ENCODE measurements at places on chromosomes 2 and 18. TPM values are rescaled to one million over a fixed set of nuclear protein-coding genes. Genes with fewer than 3 reads are reported as not detected.

Gene GCG
- total RNA-seq = not detected

DNA sequence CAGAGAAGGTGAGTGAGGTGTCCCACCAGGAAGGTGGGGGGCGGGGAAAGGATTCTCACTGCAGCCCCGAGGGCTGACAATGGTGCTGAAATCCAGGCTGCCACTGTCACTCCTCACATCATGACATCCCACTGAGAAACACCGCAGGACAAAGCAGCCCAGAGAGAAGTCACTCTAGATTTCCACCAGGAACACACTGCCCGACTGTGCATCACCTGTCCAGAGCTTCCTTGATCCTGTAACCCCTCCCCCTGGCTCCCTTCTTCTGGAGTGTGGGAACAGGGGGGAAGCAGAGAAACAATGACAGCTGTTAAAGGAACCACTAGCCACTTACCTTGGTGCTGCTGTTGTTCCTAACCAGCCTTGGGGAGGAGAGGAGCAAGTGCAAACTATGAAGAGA, 69.9 kb downstream of the MRO start:
- DNase-seq = no peak

GRCh38 chr2:43358410-43359201, 132.2 kb upstream of the ZFP36L2 start:
- peak; percentile 59 for DNase-seq

- DNase-seq = no peak
These were observed 108.3 kb downstream of the NFATC1 start for GRCh38 chr18:79504034-79504433.

DNA sequence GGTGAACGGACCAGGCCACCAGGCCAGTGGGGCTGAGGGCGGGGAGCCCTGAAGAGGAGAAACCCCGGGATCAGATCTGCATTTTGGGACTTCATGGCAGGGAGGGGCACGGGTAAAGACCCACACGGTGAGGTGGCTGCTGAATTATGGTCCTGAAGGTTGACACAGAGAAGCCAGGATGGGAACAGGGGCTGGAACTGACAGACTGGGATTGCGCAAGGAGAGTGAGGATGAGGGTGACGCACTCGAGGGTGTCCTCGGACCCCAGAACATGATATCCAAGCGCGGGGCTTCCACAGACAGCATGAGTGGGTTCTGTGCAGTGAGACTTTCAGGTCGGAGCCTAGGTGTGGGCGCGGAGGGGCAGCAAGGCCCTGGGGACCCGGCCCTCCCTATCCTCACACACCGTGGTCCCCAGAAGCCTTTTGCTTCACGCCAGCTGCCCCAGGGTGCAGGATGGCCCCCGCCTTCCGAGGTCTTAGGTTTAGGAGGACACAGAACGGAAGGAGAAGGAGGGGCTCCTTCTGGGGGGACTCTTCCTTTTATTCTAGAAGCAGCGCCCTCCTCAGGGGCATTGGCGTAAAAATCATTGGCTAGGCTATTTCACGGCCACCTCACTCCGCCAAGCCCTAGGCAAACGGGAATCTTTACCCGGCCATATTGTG, 416.8 kb upstream of the HS6ST1 start:
- DNase-seq = no peak

DNA sequence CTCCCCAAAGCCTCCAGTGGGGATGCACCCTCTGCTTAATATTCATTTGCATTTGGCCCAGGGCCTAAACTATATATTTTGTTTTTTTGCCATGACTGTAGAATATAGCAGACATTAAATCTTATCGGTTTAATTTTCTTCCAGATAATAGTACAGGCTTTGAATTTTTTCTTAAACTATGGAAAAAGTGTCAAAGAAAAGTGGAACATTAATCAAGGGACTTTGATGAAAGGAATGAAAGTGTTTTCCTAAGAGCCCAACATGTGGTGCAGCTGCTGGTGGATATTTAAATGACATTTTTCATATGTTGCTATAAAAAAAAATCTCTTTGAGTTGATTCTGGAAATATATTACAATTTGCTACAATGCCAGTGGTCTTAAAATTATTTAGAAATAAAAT, 346.8 kb downstream of the CYP26B1 start:
- DNase-seq = peak; percentile 88
